Smooth muscle cell of bladder (primary cell): ENCODE measurements at places on chromosomes 11 and 22. TPM values are rescaled to one million over a fixed set of nuclear protein-coding genes. Genes with fewer than 3 reads are reported as not detected.

The ZBTB3 gene
- 9.7 and 12.7 TPM in 2 replicates for total RNA-seq

The C1QTNF5 gene
- 17.5 and 34.5 TPM in 2 replicates for total RNA-seq

The VPREB1 gene
- total RNA-seq, result not detected in 2 replicates

The PGA5 gene
- not detected in 2 replicates for total RNA-seq

The PANX2 gene
- 0.85 and 1.0 TPM in 2 replicates for total RNA-seq

The PATE4 gene
- not detected in 2 replicates for total RNA-seq

The MS4A4A gene
- not detected in 2 replicates for total RNA-seq

The LIF gene
- total RNA-seq, result 17.3 and 34.1 TPM in 2 replicates

The MUC2 gene
- not detected in 2 replicates for total RNA-seq

The ZNF215 gene
- 3.1 and 4.3 TPM in 2 replicates for total RNA-seq

The ASCL2 gene
- not detected in 2 replicates for total RNA-seq

The OR52I1 gene
- not detected in 2 replicates for total RNA-seq

The CNIH2 gene
- total RNA-seq, result 0.28 TPM in 1 of 2 replicates, not detected in the other

The EFEMP2 gene
- total RNA-seq, result 72.7 and 94.0 TPM in 2 replicates

The SCUBE2 gene
- 1.7 and 4.4 TPM in 2 replicates for total RNA-seq

The PAX6 gene
- under 0.01 TPM in 1 of 2 replicates, not detected in the other for total RNA-seq

The SLC25A1 gene
- 85.5 and 94.9 TPM in 2 replicates for total RNA-seq

The KDELR3 gene
- 109 and 130 TPM in 2 replicates for total RNA-seq

The CRYBB3 gene
- not detected in 2 replicates for total RNA-seq

The ANO1 gene
- 0.14 TPM in 1 of 2 replicates, not detected in the other for total RNA-seq

The EWSR1 gene
- 133 and 135 TPM in 2 replicates for total RNA-seq

The CDC45 gene
- total RNA-seq, result 1.7 and 3.1 TPM in 2 replicates

The CCDC87 gene
- total RNA-seq, result 0.14 and 0.28 TPM in 2 replicates

The KCTD17 gene
- 22.6 and 26.1 TPM in 2 replicates for total RNA-seq

The KRTAP5-9 gene
- not detected in 2 replicates for total RNA-seq

The ADSL gene
- total RNA-seq, result 118 and 132 TPM in 2 replicates

The TRIM51 gene
- not detected in 2 replicates for total RNA-seq

The CALCA gene
- not detected in 2 replicates for total RNA-seq

The MMP27 gene
- under 0.01 TPM in 1 of 2 replicates, not detected in the other for total RNA-seq

The KCNQ1OT1 gene
- total RNA-seq, result 4.0 and 4.9 TPM in 2 replicates

The ABTB2 gene
- 3.1 and 3.8 TPM in 2 replicates for total RNA-seq

The RBX1 gene
- 56.5 and 58.9 TPM in 2 replicates for total RNA-seq

The RAB3IL1 gene
- total RNA-seq, result 4.3 and 5.9 TPM in 2 replicates

The CCDC73 gene
- total RNA-seq, result not detected in 2 replicates

The FAM180B gene
- total RNA-seq, result 0.09 TPM in 1 of 2 replicates, not detected in the other

The ANO9 gene
- not detected in 2 replicates for total RNA-seq

The PIWIL4 gene
- total RNA-seq, result 1.1 and 1.6 TPM in 2 replicates

The OR8I2 gene
- not detected in 2 replicates for total RNA-seq

The TCN2 gene
- 2.0 and 2.4 TPM in 2 replicates for total RNA-seq

The SHANK3 gene
- total RNA-seq, result 0.57 and 0.74 TPM in 2 replicates

The SNRPD3 gene
- 148 and 169 TPM in 2 replicates for total RNA-seq

The ART1 gene
- total RNA-seq, result not detected in 2 replicates
